Bone marrow (tissue), 2 donors: ENCODE measurements at places on chromosomes 4 and X.

- no peak for DNase-seq
Measured at GRCh38 chrX:97787849-97788248, 904.1 kb downstream of the RPA4 start.

GRCh38 chrX:130086447-130087206 lies 23.7 kb downstream of the ELF4 start:
- DNase-seq, result peak; percentile 6

DNA sequence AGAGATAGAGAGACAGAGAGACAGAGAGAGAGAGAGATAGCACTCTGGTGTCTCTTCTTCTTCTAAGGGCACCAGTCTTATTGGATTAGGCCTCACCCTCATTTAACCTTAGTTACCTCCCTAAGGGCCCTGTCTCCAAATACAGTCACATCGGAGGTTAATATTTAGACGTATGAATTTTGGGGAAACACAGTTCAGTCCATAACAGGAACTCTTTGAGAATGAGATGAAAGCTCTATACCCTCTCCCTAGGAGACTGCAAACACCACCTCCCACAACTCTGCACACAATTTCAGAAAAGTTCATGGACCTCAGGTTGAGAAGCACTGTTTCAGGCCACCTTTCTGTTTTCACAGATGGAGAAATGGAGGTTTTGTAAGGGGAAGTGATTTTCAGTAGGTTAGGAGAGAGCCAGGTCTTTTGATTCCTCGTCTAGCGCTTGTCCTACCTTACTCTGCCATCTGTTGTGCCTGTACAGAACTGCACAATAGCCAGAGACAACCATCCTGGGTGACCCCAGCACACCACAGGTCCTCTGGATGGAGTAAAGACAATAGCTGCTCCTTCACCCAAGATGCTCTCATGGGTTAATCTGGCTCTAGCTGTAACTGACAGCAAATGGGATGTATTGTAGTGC lies 16.9 kb upstream of the LOC101059915 start:
- DNase-seq, result no peak

DNA sequence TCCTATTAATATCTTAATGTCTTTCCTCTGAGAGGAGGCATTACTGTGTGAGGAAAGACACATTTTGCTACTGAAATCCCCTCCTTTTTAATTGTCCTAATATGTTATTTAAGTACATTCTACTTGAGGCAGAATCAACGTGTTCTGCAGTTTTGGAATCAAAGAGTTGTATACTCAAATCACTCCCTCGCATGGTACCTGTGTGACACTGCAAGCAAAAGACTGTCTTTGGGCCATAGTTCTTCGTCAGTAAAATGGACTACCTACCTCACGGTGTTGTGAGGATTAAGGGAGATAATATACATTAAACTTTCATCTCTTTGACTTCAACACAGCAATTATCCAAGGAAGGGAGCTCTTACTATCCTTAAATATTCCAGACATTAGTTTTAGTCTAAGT lies 61.5 kb downstream of the TIGD2 start:
- DNase-seq, result no peak

DNA sequence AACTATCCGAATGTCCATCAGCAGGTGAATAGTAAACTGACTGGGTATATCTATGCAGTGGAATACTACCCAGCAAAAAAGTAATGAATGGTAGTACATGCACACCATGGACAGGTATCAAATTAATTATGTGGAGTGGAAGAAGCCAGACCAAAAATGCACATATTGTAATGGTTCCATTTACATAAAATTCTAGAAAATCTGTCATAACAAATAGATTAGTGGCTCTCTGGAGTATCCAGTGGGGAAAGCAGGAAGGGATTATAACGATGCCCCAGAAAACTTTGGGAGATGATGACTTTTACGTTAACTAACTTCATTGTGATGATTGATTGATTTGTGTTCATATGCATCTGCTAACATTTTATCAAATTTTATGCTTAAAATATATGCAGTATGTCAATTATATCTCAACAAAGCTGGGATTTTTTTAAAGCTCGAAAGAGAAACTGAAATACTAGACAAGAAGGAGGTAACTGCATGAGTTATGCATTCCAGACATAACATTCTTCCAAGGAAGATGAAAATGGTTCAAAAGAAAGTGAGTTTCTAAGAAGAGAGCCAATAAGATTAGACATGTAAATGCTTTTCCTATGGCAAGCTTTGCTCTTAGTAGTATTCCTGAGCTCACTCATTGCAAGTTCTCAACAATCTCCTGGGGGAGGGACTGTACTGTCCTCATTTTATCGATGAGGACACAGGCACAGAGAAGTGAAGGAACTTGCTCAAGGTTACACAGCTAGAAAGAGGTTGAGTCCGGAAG lies 58.6 kb upstream of the MSX1 start:
- no peak for DNase-seq
